Keratinocyte (primary cell): ENCODE measurements at places on chromosomes 16 and 17.

DNA sequence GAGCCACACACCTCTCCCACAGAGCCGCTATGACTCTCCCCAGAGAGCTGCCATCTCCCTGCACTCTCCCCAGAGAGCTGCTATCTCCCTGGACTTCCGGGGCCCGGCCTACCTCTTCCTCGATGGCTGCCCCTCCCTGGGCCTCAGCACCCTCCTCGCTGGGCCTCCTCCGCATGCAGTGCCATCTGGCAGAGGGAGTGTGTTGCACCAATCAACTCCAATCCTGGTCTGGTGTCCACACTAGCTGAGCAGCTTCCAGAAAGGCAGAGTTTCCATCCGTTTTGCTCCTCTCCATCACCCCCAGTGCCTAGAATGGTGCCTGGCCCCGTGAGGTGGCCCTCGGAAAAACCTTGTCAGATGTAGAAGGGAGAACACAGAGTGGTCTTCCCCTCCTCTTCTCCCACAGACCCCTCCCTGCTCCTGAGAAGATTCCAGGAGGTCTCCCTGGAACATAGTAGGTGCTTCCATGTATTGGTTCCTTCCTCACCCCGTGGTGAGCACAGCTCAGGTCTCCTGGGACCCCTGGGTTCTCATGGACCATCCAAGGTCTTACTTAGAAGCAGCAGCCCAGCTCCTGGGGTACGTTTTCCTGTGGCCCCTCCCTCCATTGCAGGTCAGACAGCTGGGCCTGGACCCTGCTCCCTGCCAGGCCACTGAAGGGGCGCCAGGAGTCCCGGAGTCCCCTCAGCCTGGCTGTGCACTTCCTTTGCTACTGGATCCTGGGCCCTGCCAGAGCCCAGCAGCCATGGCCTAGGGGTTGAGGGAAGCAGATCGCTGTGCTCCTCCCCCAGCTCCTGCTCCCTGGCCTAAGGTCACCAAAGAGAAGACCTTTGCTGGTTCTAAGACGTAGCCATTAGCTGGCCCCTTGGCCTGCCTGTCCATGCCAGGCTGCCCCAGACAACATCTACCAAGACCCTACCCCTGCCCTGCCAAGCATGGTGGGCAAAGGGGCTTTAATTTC lies 233.8 kb upstream of the GSE1 start:
- DNase-seq = no peak

GRCh38 chr17:73316919-73317505 lies 5.2 kb upstream of the CDC42EP4 start:
- DNase-seq = no peak

DNA sequence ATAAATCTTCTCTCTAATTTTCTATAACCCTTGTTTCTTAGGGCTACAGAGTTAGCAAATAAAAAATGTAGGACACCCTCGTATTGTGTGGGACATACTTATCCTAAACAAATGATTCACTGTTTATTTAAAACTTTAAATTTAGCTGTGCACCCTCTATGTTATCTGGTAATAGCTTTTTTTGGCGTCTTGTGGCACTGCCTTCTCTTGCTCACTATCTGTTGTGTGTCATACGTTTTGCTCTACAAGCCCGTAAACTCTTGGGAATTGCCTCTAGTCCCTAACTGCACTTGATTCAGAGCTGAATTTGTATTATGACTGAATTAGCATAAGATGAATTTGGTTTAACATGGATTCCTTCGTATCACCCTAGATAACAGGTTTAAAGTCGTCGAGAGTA lies 144.3 kb upstream of the MYOCD start:
- DNase-seq = no peak

- DNase-seq = no peak
Measured at GRCh38 chr16:19875900-19876299, 8.7 kb downstream of the GPRC5B start.

DNA sequence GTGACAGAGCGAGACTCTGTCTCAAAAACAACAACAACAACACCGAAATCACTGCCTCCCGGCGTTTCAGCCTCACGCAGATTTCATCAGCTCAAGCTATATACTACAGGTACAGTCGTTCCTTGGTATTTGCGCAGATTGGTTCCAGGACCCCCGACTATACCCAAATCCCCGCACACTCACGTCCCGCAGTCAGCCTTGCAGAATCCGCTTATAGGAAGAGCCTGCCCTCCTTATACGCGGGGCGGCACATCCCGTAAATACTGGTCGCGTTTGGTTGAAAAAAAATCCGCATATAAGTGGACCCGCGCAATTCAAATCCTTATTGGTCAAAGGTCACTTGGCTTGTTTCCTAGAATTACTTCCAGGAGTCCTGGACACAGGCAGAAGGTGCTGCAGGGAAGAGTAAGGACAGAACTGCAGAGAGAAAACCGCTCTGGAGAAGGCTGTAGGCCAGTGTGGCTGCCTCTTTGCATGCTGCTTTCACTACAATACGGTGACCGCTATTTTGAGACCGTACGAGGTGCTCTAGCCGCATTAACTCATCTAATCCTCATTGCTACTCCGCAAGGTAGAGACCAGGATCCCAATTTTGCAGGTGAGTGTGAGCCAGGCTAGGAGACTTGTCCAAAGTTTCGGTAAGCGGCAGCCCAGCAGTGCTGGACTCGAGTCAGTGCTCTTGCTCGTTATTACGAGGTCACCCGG lies 718 bp downstream of the NDUFAB1 start:
- no peak for DNase-seq

- no peak for DNase-seq
Measured at GRCh38 chr17:81002409-81003361, 11.0 kb downstream of the CHMP6 start.

GRCh38 chr17:36743130-36743529 lies 141.7 kb downstream of the MRM1 start:
- no peak for DNase-seq

- peak; percentile 45 for DNase-seq
Measured at GRCh38 chr17:47889734-47890529, 6.1 kb upstream of the SP2 start.

GRCh38 chr17:27396941-27397340 lies 59.3 kb upstream of the KSR1 start:
- no peak for DNase-seq

DNA sequence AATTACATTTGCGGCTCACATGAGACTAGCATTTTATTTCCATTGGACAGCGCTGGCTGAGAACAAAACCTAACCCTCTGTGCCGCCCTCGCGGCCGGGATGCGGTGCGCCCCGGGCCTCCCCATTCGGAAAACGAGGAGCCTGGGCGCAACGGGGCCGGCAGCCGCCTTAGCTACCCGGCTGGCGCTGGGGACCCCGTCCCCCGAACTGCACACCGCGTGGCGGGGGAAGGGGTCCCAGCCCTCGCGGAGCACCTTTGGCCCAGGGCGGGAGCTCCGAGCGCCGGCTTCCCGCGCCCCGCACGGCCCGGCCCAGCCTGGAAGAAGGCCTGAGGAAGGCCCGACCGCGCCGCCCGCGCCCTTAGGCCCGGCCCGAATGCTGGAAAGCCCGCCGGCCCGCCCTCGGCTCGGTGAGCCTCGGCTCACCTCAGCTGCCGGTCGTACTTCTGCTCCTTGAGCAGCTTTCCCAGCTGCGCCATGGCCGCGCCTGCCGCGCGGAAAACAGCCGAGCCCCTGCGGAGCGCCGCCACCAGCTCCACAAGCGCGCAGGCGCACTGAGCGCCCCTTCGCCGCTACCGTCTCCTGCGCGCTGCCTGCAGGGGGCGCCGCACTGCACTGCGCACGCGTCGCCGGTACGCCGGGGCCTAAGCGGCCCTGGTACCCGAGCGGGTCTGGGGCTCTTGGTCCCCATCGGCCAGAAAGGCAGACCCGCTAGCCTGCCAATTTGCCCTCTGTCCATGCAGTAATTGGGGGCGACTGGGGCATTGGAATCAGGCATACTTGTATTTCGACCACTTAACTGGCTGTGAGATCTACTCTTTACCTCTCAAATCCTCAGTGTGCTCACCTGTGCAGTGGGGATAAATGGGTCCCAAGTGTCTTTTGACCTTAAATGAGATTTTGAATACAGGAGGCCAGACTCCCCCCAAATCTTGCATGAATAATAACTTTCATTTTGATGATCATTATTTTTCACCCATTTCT lies at the start of gene NAE1:
NAE1 (minus strand) TSS at position 555 of the 983 bp plus-strand sequence; CDS start at position 478, 77 bp downstream.
- peak; percentile 36 for DNase-seq

- DNase-seq = no peak
Measured at GRCh38 chr17:21072745-21073197, 30.0 kb upstream of the USP22 start.

DNA sequence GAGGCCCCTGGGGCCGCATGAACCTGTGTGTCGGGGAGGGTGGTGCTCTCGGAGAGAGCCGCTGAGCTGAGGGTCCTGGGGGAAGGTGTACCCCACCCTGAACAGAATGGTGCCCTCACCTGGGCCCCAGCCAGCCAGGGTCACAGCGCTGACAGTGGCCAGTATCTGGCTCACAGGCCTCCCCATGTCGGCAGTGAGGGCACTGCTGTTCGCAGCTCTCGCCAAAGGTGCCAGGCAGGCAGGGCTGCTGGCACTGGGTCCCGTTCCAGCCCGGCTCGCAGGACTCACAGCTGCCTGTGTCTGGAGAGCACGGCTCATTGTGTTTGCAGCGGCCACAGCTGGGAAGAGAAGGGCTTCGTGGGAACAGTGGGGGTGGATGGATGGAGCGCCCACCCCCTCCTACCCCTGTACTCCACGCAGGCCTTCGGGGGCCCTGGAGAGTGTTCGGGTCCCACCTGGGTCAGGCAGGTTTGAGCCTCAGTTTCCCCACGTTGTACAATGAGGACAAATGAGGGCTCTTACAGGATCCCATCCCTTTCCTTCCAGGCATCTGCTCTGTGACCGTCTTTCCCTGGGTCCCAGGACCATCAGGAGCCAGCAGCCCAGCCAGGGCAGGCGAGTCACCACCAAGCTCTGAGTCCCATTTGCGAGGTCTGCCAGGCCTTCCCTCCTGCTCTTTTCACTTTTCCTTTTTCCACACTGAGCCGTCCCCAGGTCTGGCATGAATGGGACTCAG lies 5.0 kb downstream of the SCARF1 start:
- no peak for DNase-seq

DNA sequence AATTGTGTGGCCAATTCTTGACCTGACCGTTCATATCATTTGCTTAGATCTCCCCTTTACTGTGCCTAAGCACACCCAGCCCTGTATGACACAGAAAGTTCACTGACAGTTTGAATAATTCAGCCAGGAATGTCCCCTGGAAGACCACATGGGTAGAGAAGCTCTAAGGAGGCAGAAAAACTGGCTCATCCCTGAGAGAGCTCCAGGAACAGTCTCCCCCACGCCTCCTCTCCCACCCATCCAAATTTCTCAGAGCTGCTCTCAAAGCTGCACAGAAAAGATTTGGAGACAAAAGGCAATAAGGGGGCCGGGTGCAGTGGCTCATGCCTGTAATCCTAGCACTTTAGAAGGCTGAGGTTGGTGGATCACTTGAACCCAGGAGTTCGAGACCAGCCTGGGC lies 11.2 kb downstream of the PRAC1 start:
- no peak for DNase-seq

DNA sequence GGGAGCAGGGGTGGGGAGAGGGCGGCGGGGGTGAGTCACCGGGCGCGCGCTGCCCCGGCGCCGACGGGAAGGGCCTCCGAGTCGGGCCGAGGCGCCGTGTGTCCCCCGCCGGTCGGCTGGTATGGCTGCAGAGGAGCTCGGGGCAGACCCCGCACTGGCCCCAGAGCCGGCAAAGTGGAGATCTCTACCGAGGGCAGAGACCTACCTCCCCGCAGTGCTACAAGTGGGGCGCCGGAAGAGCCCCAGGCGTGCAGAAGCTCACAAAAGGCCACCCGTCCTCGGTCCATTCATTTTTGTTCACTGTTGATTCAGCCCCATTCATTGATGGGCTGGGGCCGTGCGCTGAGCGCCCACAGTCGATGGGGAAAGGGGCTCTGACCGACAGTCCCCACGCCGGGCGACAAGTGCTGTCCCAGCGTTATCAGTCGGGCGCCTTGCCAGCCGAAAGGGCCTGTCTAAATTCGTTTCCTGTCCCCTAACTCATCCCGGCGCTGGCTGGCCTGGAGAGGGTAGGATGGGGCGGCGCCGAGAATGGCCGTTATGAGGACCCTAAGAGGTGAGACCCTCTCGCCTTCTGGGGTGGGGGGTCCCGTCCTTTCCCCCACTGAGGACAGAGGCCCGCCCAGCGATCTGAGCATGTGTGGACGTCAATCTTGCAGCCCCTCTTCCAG lies 709 bp upstream of the ENO3 start:
- DNase-seq = no peak
